ENCODE measurements at places on chromosomes 1 and 21.

GRCh38 chr1:83985048-83985447 lies 13.9 kb downstream of the TTLL7 start:
- DNase-seq: no peak

DNA sequence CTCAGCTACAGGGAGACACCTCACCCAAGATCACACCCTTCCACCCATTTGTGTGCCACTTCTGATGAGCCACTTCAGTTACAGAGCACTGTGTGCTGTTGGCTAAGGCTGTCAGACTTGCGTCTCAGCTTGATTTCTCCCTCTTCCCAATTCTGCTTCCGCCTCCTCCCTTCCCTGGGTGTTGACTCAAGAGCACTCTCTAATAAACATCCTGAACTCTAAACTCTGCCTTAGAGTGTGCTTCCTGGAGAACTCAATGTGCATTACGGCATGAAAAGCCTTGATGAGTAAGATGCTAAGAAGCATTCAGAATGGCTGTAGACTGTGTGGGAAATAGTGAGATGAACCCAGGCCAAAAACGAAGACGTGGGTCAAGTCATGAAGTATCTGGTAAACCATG lies 54.9 kb upstream of the S1PR1 start:
- DNase-seq: no peak

- DNase-seq: no peak
Measured at GRCh38 chr1:91745640-91746373, 140.1 kb downstream of the TGFBR3 start.

DNA sequence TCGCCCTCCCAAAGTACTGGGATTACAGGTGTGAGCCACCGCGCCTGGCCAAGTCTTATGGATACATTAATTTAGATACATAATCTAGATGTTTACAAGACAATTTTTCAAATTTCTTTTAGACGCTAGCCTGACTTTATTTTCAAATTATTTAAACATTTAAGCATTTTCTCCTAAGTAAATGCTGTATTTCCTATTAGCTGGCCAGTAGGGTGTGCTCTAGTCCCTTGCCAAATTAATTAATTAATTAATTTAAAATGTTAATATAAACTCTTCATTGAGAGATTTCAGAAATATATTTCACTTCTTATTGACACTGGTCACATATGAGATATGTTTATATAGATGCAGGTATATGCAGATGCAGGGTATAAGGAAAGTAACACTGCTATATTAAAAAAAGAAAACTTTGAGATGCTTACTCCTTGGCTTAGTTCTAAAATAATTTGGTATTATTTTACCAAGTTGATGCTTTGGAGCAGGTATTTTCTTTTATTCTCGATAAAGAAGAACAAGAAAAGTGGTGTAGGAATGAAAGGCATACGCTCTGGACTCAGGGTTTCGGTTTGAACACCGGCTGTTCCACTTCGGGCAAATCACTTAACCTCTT lies 5.2 kb upstream of the ERRFI1 start:
- DNase-seq: no peak

DNA sequence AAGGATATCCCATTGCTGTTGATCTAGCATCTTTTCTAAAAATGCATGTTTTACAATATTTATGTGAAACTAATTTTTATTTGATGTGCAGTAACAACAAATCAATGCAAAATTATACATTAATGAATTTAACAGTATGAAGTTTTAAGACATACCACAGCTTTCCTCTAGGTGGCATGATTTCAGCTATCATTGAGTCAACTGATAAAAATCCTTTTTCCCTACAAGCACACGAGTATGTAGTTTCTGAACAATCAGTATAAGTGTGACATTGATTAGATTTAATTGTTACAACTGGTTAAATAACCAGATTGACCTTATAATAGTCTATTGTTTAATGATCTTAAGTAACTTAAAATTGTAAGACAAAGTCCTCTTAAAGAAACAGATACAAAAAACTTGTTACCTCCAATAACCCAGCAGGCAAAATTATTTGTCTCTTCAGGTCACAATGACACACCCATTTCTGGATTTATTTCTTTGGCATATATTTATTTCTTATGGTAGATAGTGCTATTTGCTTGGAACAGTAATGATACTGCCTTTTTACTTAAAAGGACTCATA lies 5.8 kb upstream of the TGFB2 start:
- DNase-seq: no peak

- DNase-seq: no peak
Measured at GRCh38 chr1:76239470-76239918, 164.9 kb downstream of the ST6GALNAC3 start.

- DNase-seq: no peak
Measured at GRCh38 chr1:228358039-228358763, 48.4 kb downstream of the TRIM11 start.

- no peak for DNase-seq
Measured at GRCh38 chr1:11337580-11338073, 64.6 kb downstream of the UBIAD1 start.

DNA sequence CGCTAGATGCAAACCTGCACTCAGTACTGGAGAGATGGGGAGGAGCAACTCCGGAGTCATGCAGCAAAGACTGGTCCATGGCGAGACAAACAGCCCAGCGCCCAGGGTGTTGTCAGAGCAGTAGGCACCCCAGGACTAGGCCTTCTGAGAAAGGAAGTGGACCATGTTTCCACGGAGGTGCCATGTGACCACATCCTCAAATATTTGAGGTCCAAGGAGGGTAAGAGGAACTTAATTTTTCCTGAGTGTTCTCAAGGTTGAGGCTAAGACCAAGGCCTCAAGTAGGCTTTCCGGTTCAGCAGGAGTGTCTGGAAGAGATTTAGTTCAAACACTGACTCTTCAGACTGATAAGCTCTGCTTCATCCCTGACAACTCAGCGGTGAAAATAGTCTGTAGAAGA lies 186.2 kb downstream of the RHOU start:
- no peak for DNase-seq

- DNase-seq: no peak
Measured at GRCh38 chr1:155882235-155882634, 22.9 kb downstream of the SYT11 start.

DNA sequence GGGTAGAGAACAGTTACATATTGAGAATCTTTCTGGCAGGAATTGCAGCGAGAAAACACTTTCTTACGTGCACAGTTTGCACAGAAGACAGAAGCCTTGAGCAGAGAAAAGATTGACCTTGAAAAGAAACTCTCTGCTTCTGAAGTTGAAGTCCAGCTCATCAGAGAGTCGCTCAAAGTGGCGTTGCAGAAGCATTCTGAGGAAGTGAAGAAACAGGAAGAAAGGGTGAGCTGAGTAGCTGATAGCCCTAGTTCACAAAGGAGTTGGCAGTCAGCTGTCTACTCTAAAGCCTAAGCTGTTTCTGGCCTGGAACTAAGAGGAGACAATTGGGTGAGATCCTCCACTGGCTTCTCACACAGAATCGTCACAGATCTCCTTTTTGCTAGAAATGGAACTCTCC lies 20.3 kb upstream of the SH3BGRL3 start:
- DNase-seq: no peak

DNA sequence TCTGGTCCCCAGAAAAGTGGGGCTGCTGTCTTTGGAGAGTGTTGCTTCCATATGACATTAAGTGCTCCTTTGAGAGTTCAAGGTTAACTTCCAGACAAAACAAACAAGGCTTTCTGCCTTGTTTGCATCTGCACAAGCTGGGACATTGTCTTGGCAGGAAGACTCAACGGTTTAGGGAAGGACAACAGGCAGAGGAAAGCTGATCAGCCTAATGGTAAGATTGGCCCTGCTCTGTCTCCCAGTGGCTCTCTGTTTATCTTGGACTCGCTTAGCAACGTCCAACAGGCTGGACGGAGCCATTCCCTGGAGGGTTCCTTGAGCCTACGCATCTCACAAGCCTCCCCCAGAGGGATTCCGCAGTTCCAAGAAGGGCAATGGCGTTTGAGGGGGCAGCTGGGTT lies 62.2 kb upstream of the SLC44A3 start:
- DNase-seq: no peak

DNA sequence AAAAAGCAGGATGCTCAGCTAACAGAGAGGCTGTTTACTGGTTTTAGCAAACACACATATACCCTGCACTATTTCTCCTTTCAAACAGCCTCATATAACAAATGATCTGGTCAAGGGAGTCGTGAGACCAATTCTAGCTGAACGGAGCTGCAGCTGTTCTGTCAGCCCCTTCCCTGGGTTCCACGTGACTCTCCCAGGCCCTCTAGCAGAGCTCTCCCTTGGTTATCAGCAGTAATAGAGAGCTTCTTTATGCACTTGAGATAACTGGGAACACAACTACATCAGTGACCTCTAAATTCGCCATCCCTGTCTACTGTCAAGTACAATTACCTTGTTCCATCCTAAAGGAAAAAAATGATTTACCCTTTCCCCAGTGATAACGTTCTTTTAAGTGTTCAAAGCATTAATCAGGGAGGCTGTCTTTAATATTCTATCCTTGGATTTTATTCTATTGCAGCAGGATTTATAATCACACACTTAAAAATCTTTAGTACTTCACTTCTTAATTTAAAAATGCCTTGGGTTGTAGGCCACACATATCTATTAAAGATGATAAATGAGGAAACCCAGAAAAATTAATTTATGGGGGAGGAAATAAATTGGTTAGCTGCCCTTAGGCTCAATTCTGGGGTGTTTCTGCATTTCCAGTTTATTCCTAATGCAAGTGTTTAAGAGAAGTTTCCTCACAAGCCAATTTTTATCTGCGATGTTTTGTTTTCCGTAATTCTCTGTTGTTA lies 28.2 kb downstream of the PTGER3 start:
- DNase-seq: no peak

GRCh38 chr1:39540504-39541031 lies 36.0 kb downstream of the PABPC4 start:
- no peak for DNase-seq

DNA sequence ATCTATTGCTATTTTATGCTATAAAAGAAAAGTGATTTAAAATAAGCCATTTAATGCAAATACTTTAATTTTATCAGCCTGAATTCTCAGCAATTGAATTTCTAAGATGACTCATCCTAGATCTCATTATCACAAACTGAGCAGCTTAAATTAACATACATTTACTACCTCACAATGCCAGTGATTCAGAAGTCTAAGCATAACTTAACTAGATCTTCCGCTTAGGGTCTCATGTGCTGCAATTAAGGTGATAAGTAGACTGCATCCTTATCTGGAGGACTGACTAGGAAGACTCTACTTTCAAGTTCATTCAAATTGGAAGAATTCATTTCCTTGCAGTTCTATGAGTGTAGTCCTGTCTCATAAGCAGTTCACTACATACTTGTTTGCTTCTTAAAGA lies 286.6 kb downstream of the COL11A1 start:
- DNase-seq: no peak

- no peak for DNase-seq
Measured at GRCh38 chr1:169326956-169327268, 40.7 kb downstream of the NME7 start.

- DNase-seq: no peak
Measured at GRCh38 chr1:209936125-209936524, 1.9 kb upstream of the SYT14 start.

GRCh38 chr1:71548398-71548890 lies 467.6 kb upstream of the ZRANB2 start:
- DNase-seq: no peak

GRCh38 chr1:207579436-207579799 lies 65.5 kb upstream of the CR1L start:
- DNase-seq: peak; percentile 36

GRCh38 chr1:164885311-164885710 lies 326.3 kb downstream of the PBX1 start:
- DNase-seq: no peak

DNA sequence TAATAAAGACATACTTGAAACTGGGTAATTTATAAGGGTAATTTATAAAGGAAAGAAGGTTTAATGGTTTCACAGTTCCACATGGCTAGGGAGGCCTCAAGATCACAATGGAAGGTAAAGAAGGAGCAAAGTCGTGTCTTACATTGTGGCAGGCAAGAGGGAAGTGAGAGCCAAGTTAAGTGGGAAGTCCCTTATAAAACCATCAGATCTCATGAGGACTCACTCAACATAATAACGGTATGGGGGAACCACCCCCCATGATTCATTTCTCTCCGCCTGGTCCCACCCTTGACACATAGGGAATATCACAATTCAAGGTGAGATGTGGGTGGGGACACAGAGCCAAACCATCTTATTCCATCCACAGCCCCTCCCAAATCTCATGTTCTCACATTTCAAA lies 76.8 kb upstream of the ZNF678 start:
- no peak for DNase-seq

DNA sequence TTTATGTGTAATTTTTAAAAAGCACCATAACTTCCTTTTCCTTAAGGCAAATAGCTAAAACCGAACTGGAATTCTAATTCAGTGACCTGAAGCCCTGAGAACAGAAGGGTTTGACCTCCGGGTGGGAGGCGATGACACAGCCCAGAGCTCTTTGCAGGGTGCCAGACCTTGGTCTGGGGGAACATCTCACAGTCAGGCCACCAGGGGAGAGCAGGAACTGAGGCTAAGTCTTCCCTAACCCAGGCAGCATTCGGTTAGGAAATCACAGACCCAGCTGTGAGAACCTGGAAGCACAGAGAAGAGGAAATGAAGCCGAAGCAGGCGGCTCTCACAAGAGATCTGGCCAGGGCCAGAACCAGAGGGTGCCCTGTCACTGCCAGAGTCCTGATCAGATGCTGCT lies 444.8 kb downstream of the TTLL7 start:
- no peak for DNase-seq

DNA sequence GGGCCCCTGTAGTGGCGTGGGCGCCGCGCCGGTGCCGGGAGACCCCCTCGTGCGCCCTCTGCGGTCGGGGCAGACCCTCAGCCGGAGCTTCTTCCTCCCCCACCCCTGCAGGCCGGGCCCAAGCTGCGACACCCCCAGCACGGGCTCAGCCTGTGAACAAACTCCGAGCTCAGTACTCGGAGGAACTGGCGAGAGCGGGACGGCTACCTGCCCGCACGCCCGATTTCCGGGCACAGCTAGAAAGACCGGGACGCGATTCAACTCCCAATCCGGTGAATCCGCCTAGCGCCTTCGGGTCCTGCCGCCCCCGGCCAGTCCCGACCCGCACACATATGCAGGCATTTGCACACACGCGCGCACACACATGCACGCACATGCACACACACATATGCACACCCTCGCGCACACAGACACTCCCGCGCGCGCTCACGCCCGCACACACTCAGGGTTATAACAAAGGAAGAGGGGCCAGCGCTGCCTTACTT lies 580 bp upstream of the BLACAT1 start:
- DNase-seq: no peak

- no peak for DNase-seq
Measured at GRCh38 chr1:227728892-227729143, 6.3 kb downstream of the JMJD4 start.

- DNase-seq: no peak
Measured at GRCh38 chr1:40753142-40753882, 30.3 kb upstream of the KCNQ4 start.

GRCh38 chr1:54795356-54795665 lies 5.8 kb downstream of the TTC22 start:
- DNase-seq: no peak

DNA sequence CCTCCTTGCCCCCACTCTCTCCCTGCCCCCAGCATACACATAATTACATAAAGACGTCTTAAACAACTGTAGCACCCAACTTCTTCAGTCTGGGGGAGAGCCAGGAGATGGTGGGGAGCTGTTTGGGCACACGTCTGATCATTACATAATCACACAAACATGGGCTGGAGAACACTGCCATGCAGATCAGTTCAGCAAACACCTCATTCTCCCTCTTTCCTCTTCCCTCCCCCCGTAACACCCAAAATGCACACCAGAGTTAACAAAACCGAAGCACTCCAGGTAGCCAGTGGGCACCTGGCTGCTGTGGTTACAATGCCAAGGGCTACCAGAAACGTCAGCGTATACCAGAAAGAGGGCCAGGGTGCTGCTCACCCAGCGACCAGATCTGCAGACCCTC lies 1.6 kb downstream of the HIVEP3 start:
- no peak for DNase-seq

GRCh38 chr1:241406421-241406820 lies 49.4 kb upstream of the RGS7 start:
- no peak for DNase-seq
